ENCODE measurements at places on chromosomes 11 and 22.

DNA sequence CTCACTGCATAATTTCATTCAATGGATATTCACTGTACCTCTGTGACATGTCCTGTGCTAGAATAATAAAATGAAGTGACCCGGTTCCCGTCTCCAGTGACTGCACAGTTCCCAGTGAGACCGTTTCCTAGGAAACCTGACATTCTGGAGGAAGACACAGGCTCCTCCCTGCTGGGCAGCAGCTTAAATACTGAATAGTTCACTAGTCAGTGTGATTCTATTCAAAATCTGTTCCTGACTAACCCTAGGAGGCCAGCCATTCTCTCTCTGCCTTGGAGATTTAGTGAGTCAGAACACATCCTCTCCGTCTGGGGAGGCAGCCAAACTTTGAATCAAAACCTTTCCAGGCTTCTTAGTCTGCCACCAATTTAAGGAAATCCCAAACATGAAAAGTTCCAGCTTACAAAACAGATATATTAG, 11.3 kb downstream of the TRIM66 start:
- peak; percentile 88 for DNase-seq

- no peak for DNase-seq
Measured at GRCh38 chr11:57224537-57224936, 12.5 kb downstream of the APLNR start.

DNA sequence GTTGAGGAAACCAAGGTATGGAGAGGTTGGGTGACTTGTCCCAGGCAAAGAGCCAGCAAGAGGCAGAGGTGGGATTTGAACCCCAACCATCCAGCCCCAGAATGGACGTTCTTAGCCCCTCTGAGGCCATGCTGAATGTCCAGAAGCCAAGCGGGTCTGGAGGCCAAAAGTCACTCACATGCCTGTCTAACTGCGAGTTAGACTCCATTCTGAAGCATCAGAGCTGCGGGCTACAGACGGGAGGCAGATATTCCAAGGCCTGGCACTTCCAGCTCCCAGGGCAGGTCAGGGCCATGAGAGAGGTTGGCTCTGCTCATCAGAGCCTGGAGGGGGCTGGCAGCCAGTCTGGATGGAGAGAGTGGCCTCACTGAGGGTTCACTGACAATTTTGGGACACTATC, 616.5 kb downstream of the BRD1 start:
- DNase-seq = no peak

DNA sequence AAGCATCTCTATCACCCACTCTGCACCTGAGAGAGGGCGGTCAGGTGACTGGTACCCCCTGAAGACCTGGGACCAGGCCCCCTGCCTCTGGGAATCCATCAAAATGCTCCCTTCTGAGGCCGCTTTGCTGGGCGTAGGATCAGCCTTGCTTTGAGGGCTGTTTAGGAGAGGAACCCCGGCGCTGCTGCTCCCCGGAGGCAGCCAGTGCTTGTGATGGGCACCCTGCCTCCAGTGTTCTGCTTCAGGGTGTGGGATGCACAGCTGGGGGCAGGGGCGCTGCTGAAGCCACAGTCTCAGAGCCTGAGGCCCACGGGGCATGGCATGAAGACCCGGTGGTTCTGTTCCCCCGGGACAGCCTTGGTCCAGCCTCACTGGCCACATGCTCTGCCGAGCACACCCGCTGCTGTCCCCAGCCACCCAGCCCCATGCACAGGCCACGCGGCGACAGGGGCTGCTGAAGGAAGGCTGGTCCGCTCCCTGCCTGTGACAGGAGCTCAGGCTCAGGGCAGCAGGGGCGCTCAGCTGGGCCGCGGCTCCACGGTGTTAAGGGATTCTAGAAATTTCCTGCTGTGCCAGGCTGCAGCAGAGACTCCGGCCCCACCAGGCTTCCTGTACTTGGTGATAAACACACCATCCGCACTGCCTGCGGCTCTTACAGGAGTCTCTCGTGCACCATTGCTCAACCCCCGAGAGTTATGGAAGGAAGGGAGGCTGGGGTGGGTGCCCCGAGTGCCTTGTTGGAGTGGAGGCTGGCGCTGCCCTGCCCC, 91.0 kb downstream of the KCNQ1 start:
- no peak for DNase-seq

GRCh38 chr22:44780876-44781449, 28.6 kb downstream of the ARHGAP8 start:
- no peak for DNase-seq

- DNase-seq = peak; percentile 98
Measured at GRCh38 chr11:115504276-115505158, at the start of gene CADM1. Gene CADM1, minus strand, starts transcription at chr11:115504415.

GRCh38 chr11:35058669-35059434, 80.1 kb upstream of the CD44 start:
- no peak for DNase-seq

DNA sequence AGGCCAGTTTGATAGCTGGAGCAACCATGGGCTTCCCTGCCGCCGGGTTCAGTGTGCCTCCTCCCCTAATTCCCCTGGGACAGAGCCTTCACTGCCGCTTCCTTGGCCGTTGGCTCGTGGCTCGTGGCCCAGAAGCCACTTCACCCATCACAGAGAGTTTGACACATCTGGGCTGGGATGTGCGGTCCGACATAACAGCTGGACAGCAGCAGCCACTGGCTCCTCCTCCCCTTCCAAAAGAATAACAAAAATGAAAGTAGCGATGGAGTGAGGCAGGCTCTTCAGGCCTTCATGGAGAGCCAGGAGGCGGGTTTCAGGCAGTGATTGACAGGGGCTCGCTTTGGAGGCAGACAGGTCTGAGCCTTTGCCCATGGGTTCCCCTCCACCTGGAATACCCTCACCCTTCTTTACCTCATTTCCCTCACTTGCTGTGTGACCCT, 8.2 kb downstream of the CREB3L1 start:
- DNase-seq = no peak

GRCh38 chr11:82557274-82557673, 176.4 kb downstream of the FAM181B start:
- no peak for DNase-seq

DNA sequence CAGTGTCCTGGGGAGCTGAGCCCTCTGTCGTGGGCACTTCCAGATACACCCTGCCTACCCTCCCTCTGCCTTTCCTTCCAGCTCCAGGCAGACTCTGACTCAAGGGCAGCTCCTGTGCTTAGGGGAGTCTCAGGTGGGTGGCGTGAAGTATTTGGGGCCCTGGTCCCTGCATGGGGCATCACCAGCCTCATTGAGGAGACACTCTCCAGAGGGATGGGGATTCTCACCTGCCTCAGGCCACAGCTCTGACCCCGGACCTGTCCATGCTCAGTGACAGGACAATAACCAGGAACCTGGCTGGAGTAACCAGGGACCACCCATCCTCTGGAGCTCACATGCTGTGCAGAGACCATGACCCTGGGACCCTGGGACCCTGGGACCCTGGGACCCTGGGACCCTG, 41.2 kb downstream of the GGTLC2 start:
- no peak for DNase-seq

- DNase-seq = no peak
Measured at GRCh38 chr22:44898236-44898635, 111.6 kb downstream of the PHF21B start.

- DNase-seq = no peak
Measured at GRCh38 chr11:587978-588380, 11.7 kb downstream of the PHRF1 start.

- DNase-seq = no peak
Measured at GRCh38 chr11:60930394-60930793, 6.1 kb downstream of the TMEM132A start.

GRCh38 chr11:86346513-86346912, 28.2 kb upstream of the CCDC81 start:
- no peak for DNase-seq

DNA sequence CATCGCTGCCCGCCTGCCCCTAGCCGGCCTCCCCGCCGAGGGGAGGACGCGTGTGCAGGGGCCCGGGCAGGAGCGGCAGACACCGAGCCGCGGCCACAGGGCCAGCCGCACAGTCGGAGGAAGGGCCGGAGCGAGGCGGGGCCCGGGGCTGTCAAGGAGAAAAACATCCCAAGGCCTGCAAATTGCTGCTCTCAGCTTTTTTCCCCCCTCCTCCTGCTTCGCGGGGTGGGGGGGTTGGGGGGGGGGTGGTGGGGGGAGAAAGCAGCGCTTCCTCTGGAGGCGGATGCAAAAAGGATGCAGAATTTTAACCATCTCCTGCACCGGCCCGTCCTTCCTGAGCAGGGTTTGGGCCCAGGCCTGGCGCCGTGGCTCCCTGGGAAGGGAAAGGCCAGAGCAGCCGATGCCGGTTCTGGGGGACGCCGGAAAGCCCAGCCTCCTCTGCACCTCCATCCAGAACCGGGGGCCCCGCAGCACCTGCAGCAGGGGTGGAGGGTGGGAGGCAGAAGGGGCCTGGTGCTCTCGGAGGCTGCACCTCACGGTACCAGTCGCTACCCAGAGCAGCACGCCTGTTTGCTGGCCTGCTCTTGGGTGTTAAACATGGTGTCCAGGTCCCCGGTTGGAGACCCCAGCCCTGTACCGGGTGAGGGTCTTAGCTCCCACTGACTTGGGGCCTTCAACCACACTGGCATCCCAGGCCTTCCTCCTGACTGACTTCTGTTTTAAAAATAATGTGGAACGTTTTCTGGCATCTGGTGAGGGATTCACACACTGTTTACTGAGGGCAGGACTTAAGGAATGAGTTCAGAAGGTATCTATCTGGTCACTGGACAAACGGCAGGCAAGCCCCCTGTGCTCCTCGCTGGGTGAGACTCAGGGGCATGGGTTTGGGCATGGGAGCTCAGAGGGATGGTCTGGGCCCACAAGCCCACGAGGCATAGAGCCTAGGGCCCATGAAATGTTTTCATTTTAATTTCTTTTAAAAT, 77.4 kb upstream of the WNT7B start:
- peak; percentile 54 for DNase-seq

DNA sequence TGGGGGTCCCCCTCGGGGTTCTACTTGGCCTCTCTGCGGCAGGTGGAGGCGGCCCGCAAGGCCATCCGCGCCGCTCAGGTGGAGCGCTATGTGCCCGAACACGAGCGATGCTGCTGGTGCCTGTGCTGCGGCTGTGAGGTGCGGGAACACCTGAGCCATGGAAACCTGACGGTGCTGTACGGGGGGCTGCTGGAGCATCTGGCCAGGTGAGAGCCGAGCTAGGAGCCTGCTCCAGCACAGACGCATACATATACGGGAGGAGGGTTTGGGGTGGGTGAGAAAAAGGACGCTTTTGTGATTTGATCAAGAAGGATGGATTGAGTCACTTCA, 415 bp downstream of the CENATAC start:
- DNase-seq = no peak

- no peak for DNase-seq
Measured at GRCh38 chr11:65430406-65431217, 8.0 kb downstream of the NEAT1 start.

GRCh38 chr22:49627217-49628181, 200.2 kb downstream of the BRD1 start:
- peak; percentile 52 for DNase-seq

- DNase-seq = no peak
Measured at GRCh38 chr11:17801166-17801565, 66.6 kb downstream of the KCNC1 start.

GRCh38 chr22:40019100-40019499, 24.3 kb downstream of the FAM83F start:
- DNase-seq = no peak

DNA sequence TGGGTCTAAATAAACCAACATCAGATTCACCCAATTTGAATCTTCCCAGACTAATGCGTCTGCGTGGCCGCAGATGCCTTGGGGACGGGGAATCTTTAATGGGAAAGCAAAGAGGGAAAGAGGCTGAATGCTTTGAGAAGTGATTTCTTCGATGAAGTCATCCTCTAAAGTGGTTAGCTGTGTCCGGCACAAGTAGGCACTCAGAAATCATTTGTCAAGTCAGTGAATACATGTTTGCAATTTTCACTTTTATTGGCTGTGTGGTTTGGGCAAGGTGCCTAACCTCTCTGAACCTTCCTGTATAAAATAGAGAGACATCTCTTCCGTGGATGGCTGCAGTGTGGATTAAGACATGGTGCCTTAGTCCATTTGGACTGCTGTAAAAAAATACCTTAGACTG, 19.7 kb upstream of the IFT27 start:
- DNase-seq = no peak

DNA sequence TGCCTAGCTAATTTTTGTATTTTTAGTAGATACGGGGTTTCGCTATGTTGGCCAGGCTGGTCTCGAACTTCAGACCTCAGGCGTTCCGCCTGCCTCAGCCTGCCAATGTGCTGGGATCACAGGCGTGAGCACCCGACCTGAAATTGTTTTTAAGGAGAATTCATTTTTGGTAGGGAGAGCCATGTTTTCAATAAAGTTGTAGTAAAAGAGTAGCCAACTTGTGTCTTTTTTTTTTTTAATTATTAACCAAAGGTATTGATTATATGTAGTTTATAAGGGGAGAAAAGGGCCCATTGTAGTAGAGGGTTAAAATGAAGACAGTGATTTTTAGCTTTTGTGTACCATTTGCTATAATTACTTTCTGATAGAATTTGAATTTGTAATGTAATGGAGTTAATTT, 31.6 kb upstream of the HSD17B12 start:
- no peak for DNase-seq

- no peak for DNase-seq
Measured at GRCh38 chr11:95715777-95716241, 73.8 kb downstream of the FAM76B start.

DNA sequence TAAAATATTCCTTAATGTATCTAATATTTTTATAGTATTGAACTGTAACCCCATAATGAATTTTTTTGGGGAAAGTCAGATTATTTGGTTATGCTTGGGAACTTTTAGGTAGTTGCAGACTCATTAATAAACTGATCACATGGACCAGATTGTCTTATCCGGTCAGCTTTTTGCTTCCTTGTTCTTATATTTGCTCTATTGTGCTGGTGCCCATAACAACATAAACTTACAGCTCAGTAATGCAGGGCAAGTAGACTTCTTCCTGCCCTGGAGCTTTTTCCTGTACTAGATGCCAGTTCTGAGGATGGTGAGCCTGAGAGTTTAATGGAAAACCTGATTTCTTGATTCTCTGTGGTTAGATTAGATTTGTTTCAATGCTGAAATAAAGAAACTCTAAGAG, 53.2 kb downstream of the MTMR3 start:
- DNase-seq = no peak

DNA sequence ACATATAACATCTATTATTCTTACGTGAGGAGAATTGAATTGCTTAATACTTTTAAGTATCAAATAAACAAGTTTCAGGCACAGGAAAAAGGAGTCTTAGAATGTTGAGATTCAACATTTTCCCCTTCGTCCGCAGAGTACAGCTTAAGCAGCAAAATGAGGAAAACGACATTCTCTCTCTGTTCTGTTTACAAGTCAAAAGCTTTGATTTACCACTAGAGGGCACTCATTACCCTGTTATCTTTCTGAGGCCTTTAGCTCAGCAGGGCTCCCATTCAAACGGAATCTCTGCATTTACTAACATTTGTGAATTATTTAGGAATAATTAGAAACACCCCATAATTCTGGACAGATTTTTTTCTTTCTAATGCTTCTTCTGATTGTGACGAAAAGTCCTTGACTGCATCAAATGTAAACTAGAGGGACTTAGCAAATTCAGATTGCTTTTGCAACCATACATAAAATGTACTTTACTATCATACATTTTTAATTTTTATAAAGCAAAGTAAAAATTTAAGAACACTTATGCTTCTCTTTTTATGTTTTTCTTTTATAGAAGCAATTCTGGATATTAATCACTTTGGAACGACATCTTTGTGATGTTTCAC, 75.0 kb downstream of the JRKL start:
- DNase-seq = peak; percentile 90

All from eye (tissue), 1 donor.